ENCODE measurements at places on chromosomes 12 and 14.

- DNase-seq = no peak
Measured at GRCh38 chr12:131796754-131797587, 31.2 kb upstream of the MMP17 start.

- DNase-seq = no peak
Measured at GRCh38 chr12:59593761-59594160, 2.1 kb upstream of the SLC16A7 start.

GRCh38 chr14:62443796-62444195 is 601.5 kb downstream of the KCNH5 start:
- DNase-seq = no peak

GRCh38 chr12:46089414-46090162 is 99.2 kb upstream of the SCAF11 start:
- DNase-seq = peak; percentile 69

DNA sequence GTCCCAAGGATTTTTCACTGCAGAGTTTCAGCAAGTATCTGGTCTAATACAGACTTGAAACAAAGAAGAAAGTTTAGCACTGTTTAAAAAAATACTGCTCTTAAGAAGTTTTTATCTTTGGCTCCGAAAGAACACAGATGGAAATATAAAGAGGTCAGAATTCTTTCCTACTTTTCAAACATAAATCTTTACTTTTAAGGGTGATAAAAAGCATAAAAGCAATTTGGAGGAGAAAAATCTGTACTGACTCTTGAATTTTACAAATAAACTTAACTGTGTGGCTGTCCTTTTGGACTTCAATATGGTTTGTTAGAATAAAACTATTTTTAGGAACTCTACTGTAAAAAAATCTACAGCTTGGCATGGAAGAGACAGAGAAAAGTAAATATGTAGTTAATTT is 27.6 kb upstream of the ISM2 start:
- no peak for DNase-seq

DNA sequence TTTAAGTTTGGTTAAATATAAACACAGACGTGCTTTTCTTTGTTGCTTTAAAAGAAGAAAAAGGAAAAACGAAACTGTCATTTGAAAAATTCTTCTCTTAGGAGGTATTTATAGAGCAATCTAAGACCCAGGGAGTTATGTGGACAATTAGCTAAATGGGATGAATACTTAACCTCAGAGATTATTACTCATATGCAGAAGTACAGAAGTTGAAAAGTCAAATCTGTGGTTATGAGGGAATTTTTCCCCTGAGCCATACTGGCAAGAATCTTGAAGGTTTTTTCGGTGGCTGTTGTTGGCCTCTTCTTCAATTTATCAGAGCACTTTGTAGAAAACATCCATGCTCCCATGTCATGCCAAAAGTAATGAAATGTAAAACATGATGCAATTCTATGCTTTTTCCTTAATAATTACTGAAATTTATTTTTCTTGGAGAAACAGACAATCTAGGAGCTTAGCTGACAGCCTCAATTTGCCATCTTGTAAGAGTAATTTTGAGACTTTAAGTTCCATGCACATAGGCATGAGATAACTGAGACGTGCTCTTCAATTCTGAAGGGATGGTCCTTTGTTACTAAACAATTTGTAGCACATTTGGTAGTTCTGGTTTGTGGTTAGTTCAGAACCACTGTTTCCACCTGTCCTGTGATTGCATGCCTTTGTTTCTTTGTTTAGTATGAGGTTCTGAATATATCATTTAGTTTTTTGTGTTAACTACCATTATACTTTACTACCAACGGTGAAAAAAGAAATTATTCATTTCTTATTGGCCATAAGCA is 126.6 kb downstream of the BCAT1 start:
- DNase-seq = no peak

DNA sequence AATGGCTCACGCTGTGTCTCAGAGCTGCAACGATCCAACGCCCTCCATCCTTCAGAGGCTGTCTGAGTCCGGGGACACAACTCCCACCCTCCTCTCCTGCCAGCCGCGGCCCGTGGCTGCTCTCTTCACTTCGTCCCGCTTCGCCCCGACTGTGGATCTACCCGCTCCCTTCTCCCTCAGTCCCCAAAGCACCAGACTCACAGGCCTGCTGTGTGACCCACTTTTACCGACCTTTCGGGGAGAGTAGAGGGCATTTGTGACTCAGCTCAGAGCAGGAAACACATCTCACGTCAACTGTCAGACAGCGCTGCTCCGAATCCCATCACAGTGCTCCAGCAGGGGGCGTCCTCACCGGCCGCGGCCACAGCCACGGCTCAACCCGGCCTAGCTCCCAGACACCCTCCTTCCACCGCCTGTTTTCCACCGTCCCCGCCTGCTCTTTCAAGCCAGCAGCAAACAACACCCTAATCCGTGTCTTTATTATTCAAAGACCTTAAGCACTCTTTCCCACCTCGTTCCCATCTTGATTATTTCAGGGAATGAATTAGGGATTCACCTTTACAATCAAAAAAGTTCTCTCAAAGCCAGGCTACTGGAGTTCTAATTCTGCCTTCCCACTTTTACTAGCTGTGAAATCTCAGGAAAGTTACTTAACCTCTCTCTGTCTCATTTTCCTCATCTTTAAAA is 5.0 kb upstream of the AQP2 start:
- DNase-seq = peak; percentile 75

- no peak for DNase-seq
Measured at GRCh38 chr14:65718629-65719028, 306.1 kb downstream of the FUT8 start.

GRCh38 chr12:75998292-75999063 is 33.1 kb downstream of the PHLDA1 start:
- DNase-seq = no peak

DNA sequence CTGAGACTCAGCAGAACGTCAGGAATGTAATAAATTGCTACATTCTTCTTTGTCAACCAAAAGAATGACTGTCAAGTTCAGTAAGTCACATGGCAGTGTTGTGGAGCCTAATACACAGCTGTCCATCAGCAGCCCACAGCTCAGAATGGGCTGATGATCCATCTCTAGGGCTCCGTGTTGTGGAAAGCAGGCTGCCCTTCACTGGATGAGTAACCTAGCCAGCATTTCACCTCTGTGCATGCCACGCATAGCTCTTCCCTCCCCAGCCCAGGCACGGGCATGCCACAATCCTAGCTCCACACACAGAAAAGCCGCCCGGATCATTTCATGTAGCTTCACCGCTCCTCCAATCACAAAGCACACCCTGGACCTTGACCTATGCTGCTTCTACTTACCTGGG is 878.0 kb upstream of the TMEM132C start:
- no peak for DNase-seq

DNA sequence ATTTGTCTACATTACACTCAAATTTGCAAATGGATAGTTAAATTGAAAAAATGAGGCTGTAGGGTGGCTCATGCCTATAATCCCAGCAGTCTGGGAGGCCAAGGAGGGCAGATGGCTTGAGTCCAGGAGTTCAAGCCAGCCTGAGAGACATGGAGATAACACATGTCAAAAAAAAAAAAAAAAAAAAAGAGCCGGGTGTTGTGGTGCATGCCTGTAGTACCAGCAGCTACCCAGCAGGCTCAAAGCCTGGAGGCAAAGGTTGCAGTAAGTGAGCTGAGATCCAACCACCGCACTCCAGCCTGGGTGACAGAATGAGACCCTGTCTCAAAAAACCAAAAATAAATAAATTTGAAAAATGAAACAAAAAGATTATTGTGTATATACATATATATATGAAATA is 119.9 kb upstream of the MGAT4C start:
- DNase-seq = no peak

- DNase-seq = no peak
Measured at GRCh38 chr12:4859478-4860210, 50.1 kb upstream of the KCNA1 start.

DNA sequence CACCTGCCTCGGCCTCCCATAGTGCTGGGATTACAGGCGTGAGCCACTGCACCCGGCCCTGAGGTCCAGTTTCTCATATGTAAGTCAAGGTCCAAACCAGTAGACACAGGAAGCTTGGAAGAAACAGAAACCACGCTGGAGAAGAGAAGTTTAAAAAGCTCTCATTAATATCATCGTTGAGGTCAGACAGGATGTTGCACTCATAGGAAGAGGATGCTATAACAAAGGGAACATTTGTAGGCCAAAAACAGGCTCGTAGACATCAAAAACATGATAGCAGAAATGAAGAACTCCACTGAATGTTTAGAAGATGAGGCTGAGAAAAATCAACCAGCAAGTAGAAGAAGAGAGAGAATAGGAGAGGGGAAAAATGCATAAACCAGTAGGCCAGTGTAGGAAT is 46.8 kb downstream of the ACACB start:
- DNase-seq = no peak

GRCh38 chr12:72753571-72753970 is 481.4 kb downstream of the TRHDE start:
- DNase-seq = no peak

DNA sequence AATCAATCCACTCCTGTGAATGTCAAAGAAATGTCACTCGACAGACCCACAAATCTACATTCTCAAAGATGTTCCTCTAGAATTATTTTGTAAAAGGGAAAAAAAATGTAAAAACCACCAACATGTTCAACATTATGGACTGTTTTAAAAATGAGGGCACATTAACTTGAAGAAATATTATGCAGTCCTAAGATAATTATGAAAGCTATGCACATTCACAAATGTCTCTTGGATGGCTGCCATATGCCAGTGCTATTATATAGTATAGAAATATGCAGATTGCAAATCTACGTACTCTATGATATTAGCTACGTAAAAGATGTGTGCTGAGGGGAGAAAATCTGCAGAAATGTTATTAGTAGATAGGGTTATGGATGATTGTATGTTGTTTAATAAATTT is 334.2 kb downstream of the BMP4 start:
- DNase-seq = no peak

GRCh38 chr12:89571491-89572195 is 45.8 kb upstream of the POC1B start:
- DNase-seq = no peak

DNA sequence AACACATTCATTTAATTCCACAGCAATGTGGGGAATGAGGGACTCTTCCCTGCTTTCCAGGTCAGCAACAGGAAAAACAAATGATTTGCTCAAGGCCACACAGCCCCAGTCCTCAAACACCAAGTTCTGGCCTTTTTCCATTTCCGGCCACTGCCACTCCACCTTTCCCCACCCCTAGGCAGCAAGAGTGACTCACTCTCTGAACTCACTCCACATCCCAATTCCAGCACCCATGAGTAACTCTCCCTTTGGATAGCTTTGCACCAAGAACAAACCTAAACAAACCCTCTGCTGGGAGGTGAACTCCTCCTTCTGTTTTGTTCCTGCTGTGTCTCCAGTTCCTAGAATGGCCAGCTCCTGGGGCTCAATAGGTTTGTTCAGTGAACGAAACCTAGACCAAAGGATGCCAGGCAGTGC is 30.4 kb upstream of the PLEKHG6 start:
- no peak for DNase-seq

GRCh38 chr14:106842687-106843086 is 1316.3 kb downstream of the TMEM121 start:
- DNase-seq = no peak

- DNase-seq = peak; percentile 24
Measured at GRCh38 chr12:121811434-121812319, 7.9 kb downstream of the SETD1B start.

DNA sequence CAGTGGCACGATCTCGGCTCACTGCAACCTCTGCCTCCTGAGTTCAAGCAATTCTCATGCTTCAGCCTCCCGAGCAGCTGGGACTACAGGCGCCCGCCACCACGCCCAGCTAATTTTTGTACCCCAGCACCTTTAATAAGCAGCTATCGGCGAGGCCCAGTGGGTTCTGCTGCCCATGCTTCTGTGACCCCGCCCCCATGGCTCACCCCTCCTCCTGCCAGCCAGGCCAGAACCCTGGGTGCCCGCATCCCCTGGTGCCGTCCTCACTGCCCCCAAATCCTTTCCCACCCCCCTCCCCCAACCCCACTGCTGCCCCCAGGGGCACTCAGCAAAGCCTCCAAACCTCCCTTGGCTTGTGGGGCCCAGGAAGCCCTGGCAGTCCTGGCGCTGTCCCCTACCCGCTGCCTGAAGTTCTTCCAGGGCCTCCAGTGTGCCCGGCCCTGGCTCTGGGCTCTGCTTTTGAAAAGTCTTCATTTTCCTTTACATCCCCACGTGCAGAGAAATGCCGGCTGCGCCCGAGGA is 14.5 kb downstream of the BAG5 start:
- no peak for DNase-seq

GRCh38 chr12:3987571-3987970 is 114.4 kb upstream of the PARP11 start:
- DNase-seq = no peak

- no peak for DNase-seq
Measured at GRCh38 chr14:93081876-93082570, 33.7 kb downstream of the ITPK1 start.

DNA sequence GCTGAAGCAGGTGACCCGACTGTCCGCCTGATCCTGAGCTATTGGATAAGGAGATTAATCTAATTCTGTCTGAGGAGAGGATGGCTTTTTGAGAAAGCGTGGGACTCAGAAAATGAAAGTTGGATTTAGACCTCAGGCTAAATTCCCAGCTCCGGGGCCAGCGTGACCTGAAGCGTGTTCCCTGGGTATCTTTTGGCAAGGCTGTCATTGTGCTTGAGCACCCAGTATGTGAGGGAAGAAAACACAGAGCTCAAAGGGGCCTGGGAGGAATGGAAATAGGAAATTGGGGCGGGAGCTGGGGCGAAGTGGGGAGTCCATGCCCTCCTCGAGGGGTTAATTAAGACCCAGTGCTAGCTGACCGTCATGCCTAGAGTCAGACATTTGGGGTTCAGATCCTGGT is 17.5 kb upstream of the CCDC63 start:
- DNase-seq = no peak

GRCh38 chr12:80188576-80188975 is 89.2 kb downstream of the OTOGL start:
- no peak for DNase-seq

DNA sequence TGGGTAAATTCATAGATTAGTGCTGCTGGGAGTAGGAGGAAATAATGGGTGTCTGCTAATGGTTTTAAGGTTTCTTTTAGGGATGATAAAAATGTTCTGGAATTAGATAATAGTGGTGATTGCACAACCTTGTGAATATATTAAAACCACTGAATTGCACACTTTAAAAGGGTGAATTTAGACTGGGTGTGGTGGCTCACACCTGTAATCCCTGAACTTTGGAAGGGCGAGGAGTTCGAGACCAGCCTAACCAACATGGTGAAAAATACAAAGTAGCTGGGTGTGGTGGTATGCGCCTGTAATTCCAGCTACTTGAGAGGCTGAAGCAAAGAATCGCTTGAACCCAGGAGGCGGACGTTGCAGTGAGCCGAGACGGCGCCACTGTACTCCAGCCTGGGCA is 1.3 kb downstream of the RAD52 start:
- no peak for DNase-seq

GRCh38 chr14:61832783-61833182 is 70.6 kb downstream of the SNAPC1 start:
- DNase-seq = no peak

GRCh38 chr14:93707475-93707874 is 80.8 kb downstream of the PRIMA1 start:
- no peak for DNase-seq

DNA sequence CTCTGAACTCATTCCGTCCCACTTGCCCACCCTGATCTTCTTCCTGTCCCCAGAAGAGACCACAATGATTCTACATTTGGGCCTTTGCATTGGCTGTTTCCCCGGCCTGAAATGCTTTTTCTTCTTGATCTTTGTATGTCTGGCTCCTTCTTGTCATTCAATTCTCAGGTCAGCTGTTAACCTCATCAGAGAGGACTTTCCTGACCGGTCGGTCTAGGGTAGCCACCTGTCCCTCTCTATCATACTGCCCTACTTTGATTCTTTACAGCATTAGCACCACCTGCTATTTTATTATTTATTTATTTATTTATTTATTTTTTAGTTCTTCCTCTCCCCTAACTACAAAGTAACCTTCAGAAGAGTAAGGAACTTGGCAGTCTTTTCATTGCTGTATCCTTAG is 84.3 kb downstream of the DYRK2 start:
- DNase-seq = no peak
